ENCODE measurements at places on chromosomes 3 and 15. TPM values are rescaled to one million over a fixed set of nuclear protein-coding genes. Genes with fewer than 3 reads are reported as not detected.

FBXO40 gene
- 0.05 TPM for polyA plus RNA-seq

AMIGO3 gene
- polyA plus RNA-seq = 13.1 TPM

SLC27A2 gene
- polyA plus RNA-seq = 3.6 TPM

PRRT3 gene
- 10.0 TPM for polyA plus RNA-seq

HYAL3 gene
- polyA plus RNA-seq = 12.2 TPM

ZBED2 gene
- polyA plus RNA-seq = not detected

FAM240A gene
- polyA plus RNA-seq = 0.08 TPM

LIPC gene
- polyA plus RNA-seq = not detected

GOLGA8O gene
- polyA plus RNA-seq = not detected

All from H1 (cell line).